ENCODE measurements at places on chromosomes 2 and 18.
A peak's percentile ranks its signal among the peaks of the same experiment; 100 is the strongest.

GRCh38 chr2:23432531-23432930 is 47.6 kb downstream of the KLHL29 start:
- DNase-seq = no peak

- peak; percentile 64 for DNase-seq
Measured at GRCh38 chr18:65725251-65726050, 25.4 kb upstream of the CDH7 start.

DNA sequence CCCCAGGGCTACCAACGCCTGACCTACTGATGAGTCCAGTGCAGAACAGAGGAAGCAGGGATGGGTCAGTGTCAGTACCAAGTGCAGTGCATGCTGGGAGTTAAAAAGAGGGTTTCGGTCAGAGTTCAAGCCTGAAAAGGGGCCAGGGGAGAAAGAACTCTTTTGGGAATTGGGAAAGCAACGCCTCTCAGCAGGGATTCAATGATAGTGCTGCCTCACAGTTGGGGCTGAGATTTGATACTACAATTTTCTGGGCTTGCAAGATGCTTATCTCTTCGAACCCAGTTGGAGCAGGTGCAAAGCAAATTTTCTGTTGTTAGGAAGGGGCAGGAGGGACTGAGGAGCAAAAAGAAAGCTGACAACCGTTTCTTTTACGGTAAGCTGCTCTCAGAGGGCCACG is 82.6 kb downstream of the CERKL start:
- peak; percentile 82 for DNase-seq

DNA sequence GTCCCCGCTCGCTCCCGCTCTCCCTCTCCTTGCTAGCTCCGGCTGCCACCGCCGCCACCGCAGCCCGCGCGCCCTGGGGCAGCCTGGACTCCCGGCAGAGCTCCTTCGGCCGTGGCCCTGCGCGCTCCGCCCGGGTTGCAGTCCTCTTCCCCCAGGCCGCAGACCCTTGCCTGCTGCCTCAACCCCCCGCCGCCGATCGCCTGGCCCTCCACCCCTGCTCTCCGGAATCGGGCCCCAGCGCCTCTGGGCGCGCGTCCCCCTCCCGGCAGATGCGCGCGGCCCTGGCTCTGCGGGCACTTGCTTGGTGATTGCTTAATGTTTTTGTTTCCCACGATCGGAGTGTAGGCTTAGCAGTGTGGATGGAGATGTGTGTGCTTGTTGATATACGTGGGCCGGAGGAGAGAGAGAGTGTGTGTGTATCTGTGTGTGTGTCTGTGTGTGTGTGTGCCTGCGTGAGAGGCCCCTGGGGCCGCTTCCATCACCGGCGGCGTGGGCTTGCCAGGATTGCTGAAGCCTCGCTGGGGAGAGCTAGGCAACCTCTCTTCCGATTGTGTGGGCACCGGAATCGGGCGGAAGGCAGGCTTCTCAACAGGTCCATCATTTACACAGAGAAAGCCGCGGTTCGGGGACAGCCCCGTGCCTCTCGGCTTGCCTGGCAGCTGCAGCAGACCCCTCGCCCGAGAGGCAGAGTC is 877 bp downstream of the INHBB start:
- DNase-seq = peak; percentile 69

- DNase-seq = no peak
Measured at GRCh38 chr18:70523035-70523791, 234.4 kb downstream of the SOCS6 start.

- DNase-seq = no peak
Measured at GRCh38 chr2:55420439-55420725, 726 bp upstream of the CCDC88A start.

DNA sequence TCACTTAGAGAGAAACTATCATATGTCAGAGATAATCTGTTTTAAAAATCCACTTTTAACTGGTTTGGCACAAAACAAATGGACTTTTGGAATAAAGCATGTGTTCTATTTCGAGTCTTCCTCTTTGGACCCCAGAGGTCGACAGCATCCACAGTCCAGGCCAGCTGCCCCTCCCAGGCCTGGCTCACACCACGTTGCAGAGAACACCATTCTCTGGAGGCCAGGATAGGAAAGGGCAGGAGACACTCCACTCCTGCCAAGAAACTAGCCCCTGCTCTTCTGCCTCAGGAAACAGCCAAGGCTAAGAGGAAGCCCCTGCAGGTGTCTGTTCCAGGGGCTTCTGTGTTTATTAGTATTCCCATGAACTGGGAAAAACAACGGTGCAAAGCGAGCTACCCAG is 456.6 kb upstream of the ID2 start:
- no peak for DNase-seq

DNA sequence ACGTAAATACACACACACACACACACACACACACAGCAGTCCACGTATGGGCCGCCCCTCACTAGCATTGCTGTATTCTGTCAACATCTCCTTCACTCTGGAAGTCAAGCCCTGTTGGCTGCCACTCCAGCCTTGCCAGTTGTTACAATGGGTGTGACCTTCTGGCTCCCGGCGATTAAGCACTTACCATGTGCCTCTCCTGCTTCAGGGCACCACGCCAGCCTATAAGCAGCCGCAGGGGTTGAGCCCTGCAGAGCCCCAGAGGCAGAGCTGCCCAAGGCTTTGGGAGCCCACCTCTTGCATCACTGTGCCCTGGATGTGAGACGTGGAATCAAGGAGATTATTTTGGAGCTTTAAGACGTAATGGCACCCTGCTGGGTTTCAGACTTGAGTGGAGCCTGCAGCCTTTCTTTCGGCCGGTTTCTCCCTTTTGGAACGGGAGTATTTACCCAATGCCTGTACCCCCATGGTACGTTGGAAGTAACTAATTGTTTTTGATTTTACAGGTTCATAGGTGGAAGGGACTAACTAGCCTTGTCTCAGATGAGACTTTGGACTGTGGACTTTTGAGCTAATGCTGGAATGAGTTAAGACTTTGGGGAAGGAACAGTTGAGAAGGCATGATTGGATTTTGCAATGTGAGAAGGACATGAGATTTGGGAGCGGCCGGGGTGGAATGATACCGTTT is 54.5 kb upstream of the ROCK2 start:
- no peak for DNase-seq

DNA sequence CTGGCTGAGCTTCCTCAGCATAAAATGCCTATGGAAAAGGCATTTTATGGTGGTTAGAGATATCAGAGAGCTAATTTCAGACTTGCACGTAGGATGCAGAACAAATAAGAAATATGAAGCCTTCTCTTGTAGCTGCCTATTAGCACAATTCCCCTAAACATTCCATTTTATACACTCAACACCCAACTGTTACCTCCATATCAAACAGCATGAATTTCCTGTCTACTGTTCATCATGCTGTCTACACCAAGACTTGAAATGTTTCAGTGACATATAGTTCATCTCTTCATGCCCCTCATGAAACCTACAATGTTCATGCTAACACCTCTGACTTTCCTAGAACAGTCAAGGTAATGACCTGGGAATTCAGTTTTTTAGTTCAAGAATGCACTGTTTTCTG is 249.9 kb downstream of the PIEZO2 start:
- no peak for DNase-seq

DNA sequence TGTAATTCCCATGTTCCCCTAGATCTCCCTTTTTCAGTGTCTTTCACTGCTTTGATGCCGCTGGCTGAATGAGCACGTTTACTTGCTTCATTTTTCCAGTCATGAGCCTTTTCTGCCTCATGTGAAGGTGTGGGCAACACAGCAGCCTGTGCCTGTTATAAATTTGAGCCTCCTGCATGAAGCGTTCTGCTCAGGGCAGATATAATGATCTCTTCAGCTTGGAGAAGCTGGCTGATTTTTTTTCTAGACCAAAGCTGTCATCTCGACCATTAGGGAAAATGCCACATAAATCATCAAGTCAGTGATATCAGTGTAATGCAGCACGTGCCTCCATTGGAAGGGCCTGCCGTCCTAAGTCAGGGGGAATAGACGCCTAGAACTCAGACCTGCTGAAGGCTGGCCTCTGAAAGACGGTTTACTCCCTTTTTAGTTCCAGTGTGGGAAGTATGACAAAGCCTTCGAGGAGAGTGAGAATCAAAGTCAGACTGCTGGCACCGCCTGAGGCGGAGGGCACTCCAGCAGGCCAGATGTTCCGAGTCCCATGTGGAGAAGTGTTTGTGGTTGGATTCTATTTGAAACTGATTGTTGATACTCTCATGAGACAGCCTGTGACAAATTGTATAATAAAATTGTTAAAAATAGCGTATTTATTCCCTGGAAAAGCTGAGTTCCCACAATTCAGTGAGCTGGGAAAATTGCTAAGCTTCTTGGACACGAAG is 196.5 kb downstream of the MYO1B start:
- peak; percentile 63 for DNase-seq

DNA sequence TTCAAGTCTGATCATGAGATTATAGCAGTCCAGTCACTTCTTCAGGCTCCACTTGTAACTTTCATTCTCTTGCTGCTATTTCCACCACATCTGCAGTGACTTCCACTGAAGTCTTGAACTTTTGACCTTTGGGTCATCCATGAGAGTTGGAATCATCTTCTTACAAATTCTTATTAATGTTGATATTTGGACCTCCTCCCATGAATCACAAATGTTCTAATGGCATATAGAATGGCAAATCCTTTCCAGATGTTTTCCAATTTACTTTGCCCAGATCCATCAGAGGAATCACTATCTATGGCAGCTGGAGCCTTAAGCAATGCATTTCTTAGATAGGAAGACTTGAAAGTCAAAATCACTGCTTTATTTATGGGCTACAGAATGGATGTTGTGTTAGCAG is 159.4 kb downstream of the LTBP1 start:
- DNase-seq = no peak

DNA sequence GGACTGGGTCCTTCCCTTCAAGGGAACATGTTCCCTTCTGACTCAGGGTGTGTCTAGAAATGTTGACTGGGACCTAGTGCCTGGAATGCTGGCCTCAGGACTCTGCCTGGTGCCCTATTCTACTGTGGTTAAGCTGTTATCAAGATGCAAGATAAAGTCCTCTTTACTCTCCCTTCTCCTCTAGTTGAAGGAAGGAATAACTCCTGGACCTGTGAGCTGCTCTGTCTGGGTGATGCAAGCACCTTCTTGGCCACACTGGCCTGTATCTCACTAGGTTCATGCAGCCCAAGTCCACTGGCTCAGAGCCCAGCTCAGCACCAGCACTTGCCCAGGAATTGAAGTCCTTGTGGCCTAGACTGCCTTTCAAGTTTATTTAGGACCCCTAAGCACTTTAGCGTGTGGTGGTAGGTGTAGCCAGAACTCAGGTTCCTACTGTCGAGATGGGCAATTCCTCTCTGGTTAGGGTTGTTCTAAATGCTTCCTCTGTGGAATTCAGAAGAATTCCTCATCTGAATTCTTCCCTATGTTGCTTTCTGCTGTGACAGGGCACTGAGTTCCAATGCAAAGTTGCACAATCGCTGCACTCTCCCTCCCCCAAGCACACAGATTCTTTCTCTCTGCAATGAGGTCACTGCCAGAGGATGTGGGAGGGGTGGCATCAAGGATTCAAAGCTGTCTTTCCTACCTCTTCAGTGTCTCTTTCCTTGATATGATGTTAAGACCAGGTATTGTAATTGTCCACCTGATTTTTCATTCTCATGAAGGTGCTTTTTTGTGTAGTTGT is 54.7 kb downstream of the VWC2L start:
- peak; percentile 11 for DNase-seq

DNA sequence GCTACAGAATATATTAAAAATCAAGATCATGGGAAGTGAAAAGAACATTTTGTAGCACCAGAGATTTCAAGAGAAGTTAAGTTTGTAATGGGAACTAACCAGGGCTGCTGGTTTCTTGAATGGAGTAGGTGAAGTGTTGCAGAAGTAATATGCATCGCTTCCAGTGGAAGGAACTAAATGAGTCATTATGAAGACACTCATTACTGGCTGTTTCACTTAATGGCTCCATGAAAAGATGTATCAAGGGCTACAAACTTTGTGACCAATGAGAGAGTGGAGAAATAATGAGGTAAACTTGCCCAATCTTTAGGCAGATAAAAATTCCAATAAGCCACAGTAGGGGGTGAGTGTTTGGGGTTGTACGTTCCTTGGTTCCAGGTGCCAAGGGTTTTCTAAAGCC is 380.4 kb upstream of the POU3F3 start:
- DNase-seq = peak; percentile 72

GRCh38 chr18:21904856-21905255 is 164.3 kb downstream of the MIB1 start:
- DNase-seq = peak; percentile 21

- peak; percentile 14 for DNase-seq
Measured at GRCh38 chr18:55007602-55008001, 48.3 kb upstream of the CCDC68 start.

GRCh38 chr2:134231301-134231964 is 22.4 kb upstream of the MGAT5 start:
- no peak for DNase-seq

DNA sequence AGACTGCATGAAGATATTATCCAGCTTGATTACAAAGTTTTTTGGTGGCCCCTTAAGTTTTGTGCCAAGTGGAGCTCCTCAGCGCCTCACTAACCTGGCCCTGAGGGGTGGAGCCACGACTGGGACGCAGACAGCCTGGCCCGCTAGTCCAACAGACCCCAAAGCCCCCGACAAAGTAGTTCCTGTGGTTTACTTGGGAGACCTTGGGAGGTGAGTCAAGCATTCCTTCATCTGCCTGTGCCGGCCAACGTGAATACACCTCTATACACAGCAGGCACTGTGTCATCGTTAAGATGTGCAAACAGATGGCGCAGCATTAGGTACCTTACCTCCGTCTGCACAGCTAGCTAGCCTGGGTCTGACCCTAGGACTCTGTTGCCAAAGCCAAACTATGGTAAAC is 55.0 kb upstream of the LAMA1 start:
- DNase-seq = no peak

- DNase-seq = no peak
Measured at GRCh38 chr2:55776479-55776878, 82.8 kb upstream of the PNPT1 start.

GRCh38 chr2:209942936-209943605 is 59.4 kb upstream of the RPE start:
- DNase-seq = peak; percentile 32

DNA sequence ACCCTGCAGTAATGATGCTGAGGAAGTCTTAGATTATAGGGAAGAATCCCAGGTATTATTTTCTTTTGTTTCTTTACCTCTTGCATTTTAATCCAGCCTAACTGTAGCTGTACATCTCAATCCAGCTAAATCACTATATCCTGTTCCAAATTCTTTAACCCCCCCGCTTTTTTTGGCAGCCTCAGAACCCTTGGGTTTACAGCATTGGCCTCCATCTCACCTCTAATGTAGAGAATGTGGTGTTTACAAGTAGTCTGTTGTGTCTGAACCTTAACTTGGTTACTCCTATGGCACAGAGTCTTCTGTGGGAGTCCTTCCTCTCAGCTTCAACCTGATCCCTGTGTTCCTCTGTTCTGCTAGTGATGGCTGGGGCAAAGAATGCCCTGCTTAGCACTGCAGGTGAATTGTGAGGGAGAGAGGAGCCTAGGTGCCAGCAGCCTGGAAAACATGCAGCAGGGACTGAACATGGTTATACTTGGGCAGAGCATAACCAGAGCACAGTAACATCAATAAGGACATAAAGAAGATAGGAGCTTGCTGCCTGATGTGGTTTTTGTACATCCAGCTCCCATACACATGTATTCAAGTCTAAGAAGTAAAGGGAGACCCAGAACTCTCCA is 130.2 kb downstream of the FAM124B start:
- DNase-seq = no peak

GRCh38 chr2:63035660-63036059 is 15.0 kb upstream of the OTX1 start:
- DNase-seq = no peak
